ENCODE measurements at places on chromosomes 2 and 18. TPM values are rescaled to one million over a fixed set of nuclear protein-coding genes. Genes with fewer than 3 reads are reported as not detected.

DNA sequence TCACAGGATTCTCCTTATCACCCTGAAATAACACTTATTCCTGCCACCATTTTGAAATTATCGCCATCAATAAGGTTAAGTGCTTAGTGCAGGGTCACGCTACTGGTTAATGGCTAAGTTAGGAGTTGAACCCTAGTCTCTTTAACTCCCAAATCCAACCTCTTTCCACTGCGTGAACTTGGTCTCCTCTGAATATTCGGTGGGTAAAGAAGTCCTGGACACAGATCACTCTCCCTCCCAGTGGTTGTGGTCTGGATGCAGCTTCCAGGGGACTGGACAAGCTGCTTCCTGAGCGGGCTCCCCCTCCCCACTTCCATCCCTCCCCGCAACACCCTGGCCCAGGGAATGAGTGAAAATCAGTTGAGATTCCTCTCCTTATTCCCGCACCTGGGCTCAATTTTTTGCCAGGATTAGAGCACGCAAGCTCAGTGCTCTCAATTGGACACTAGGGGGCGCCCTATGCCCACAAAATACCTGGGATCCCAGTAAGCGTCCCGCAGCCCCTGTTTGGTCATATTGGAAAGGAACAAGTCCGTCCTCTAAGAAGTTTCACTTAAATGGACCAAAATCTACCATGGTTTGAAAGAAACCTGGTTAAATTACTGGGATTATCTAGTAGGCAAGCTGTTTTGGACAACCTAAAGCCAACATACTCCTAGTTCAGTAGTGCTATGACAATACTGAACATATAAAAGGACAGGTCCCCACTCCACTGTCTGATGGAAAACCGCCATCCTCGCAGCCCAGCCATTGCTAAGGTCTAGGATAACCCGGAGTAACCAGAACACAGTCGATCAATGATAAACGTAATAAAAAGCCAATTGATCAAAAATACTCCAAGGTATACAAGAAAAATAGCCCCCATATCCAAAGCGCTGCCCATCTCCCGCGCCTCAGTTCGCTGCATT lies 40.4 kb downstream of the DHRS9 start:
- DNase-seq = peak; percentile 71

The INPP1 gene
- 24.7 TPM for polyA plus RNA-seq

DNA sequence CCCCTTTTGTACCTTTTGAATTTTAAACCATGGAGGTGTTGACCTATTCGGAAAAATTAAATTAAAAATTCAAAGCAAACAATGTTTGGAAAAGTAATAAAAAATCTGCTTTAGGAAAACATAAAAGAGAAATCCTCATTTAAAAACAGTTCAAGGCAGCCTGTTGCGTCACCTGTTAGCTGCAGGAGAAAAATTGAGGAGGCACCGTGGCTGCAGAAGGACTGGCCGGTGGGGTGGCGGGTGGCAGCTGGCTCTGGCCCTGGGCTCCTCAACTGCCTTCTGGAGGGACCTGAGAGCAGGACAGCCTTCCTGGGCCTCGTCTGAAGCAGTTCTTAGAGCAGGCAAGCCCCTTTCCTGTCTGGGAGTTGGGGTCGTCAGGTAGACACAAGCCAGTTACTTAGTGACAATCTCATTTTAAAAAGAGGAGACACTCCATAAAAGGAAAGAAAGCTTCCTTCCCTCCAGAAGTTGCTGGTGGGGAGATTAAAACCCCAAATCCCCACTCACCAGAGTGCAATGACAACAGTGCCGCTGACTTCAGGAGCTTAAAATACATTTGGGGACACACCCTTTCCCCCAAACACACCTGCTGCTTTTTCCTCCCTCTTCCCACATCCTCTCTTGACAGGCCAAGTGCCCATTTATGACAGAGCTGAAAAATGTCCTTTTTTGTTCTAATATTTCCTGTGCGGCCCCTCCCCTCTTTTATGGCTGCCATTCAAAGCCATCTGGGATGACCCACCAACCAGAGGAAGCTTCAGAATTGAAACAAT lies 9.7 kb downstream of the ZBTB7C start:
- no peak for DNase-seq

DNA sequence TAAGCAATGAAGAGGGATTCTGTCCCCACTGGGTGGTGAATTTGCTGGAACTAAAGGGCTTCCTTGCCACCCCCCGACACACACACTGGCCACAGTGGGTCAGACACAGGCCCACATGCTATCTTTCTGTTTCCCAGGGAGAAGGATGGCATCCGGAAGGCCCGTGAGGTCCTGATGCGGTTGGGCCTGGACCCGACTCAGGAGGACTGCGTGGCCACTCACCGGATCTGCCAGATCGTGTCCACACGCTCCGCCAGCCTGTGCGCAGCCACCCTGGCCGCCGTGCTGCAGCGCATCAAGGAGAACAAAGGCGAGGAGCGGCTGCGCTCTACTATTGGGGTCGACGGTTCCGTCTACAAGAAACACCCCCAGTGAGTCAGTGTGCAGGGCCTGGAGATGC lies 44.6 kb downstream of the HK2 start:
- DNase-seq = no peak

DNA sequence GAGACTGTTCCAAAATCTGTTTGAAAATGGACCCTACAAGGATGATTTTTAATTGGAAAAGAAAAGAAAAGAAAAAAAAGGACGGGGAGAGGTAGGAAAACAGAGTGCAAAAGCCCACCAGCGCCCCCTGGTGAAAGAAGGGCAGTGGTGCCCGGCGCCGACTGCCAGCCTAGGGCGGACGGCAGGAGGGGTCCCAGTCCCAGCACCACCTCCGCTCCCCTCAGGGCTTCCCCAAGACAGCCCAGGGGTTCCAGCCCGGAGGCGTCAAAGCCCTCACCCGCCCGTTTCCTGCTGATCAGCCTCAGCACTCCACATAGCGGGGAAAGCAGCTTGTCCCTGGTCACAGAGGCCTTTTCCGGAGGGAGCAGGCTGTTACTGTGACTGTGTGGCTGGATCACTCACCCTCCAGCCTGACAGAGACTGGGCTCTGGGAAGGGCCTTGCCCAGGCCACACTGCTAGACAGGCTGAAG lies 213.9 kb downstream of the TFCP2L1 start:
- DNase-seq = peak; percentile 41

DNA sequence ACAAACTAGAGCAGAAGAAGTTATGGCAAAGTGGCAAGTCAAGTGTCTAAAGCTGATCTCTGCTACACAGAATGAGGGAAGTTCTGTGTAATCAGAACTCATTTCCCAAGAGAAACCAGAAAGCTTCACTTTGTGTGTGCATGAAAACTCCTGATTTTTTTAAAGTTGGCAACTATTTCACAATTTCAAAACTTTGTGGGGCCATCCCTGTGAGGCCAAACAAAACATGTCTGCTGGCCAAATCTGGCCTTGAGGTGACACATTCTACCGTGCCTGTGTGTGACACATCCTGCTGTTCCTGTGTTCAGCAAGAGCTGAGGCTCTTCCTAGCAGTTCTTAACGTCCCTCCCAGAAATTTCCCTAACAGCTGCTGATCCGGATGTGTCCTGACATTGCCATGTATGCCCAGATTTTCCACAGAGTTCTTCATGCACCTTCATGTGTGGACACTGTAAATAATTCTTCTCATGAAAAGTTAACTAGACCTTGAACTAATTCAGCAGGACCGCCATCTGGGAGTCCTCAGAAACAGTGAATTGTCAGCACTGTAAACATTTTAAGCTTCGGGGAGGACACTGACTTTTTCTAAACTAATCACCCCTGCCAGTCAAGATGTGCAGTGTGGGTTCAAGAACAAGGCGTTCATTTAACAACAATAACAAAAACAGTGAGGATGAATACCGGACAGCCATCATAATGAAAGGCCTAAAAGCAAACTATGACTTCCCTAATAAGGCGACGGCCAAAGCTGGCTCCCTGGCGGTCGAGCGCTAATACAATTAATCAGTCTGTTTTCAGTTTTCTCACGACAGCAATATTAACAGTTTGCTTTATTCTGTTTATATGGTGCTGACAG lies 99.0 kb downstream of the PLEKHM3 start:
- peak; percentile 26 for DNase-seq

The PRSS56 gene
- polyA plus RNA-seq = not detected

The LANCL1 gene
- 13.1 TPM for polyA plus RNA-seq

The G6PC2 gene
- not detected for polyA plus RNA-seq

GRCh38 chr2:150483532-150483931 lies 3.9 kb downstream of the RND3 start:
- no peak for DNase-seq

DNA sequence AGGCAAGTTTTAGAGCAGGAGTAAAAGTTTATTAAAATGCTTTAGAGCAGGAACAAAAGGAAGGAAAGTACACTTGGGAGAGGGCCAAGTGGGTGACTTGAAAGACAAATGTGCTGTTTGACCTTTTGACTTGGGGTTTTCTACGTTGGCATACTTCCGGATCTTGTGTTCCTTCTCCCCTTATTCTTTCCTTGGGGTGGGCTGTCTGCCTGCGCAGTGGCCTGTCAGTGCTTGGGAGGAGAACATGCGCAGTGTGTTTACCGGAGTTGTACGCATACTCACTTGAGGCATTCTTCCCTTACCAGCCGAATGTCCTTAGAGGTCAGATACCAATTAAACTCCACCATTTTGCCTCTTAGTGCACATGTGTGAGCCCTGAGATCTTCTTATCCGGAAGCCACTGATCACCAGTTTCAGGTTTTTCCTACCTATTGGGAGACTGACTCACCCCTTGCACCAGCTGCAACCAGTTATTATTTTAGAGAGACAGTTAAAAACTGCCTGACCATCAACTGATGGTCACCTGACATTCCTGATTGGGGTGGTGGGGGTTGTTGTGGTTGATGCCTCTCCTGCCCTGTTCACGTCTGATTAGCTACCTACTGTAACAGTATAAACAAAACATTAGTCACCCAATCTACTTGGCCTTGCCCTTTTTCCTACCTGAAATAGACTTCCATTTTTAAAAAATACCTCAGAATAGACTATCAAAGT lies 67.5 kb downstream of the NYAP2 start:
- DNase-seq = no peak

- no peak for DNase-seq
Measured at GRCh38 chr18:59029663-59030429, 109.8 kb upstream of the SEC11C start.

The COL4A4 gene
- polyA plus RNA-seq = 0.84 TPM

The LYPD1 gene
- polyA plus RNA-seq = 0.64 TPM

GRCh38 chr2:12432985-12433625 lies 283.6 kb upstream of the TRIB2 start:
- no peak for DNase-seq

DNA sequence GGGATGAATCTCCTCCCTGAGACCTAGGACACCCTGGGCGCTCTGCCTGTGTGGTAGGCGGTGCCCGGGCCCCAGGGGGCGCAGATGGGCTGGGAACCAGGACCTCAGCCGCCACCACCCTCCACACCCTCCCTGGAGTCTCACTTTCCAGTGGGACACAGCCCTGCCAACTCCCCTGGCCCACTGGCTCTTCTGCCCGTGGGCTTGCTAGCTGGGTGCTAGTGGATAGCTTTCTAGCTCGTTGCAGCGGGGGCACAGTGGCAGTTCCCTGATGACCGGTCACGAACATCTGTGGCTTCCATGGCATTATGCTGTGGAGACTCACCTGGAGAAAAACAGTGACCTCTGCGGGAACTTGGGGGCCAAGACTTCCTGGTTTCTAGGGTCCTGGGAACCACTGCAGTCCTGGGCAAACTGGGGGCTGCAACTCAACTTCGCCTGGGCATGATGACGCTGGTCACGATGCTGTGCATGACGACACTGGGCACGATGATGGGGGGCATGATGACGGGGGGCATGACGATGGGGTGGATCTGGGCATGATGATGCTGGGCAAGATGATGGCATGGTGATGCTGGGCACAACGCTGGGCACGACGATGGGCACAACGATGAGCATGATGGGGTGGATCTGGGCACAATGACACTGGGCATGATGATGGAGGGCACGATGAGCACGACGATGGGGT lies 31.0 kb upstream of the ALLC start:
- peak; percentile 6 for DNase-seq

The L3MBTL4 gene
- polyA plus RNA-seq = 0.95 TPM

The TMEM198 gene
- 3.0 TPM for polyA plus RNA-seq

- no peak for DNase-seq
Measured at GRCh38 chr2:163709270-163709669, 26.5 kb downstream of the FIGN start.

DNA sequence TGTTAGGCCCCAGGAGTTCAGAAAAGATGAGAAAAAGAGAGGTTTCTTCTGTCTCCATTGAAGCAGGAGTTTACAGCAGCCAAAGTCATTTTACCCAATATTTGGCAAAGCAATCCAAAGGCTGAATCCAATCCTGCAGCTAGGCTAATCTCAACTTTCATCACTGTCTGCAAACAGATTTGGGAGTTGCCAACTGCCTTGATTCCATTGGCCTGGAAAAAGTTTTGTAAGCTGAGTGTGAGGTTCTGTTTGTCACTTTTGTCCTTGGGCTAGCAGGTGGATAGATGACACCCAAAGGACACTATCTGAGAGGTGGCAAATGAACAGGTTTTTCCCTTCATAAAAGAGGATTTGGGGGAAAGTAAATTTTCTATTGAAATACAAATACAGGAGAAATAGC lies 56.6 kb upstream of the SETBP1 start:
- no peak for DNase-seq

DNA sequence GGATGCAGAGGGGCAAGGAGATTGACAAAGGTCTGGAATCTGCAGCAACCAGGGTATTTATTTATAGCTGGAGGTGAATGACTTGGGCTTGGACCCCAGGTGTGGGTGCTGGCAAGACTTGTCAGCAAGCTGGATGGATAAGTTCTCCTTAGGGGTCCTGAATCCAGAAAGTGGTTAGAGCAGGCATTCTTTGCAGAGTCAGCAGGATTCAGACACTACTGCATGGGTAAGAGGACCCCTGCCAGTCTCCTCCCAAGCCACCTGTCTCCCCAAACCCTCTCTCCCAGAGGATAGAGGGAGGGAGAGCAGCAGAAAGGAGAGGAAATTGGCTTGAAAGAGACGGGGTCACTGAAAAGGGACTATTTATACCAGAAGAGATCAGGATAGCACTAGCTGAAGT lies 89.5 kb downstream of the VAPA start:
- no peak for DNase-seq

- no peak for DNase-seq
Measured at GRCh38 chr2:149661844-149662243, 74.3 kb upstream of the MMADHC start.

The VAMP5 gene
- polyA plus RNA-seq = 79.6 TPM

- DNase-seq = no peak
Measured at GRCh38 chr2:101608408-101609310, 88.8 kb upstream of the MAP4K4 start.

The GALNT13 gene
- 0.01 TPM for polyA plus RNA-seq

The AOX1 gene
- polyA plus RNA-seq = 3.5 TPM

The DNAJC5G gene
- 0.19 TPM for polyA plus RNA-seq

GRCh38 chr2:151297882-151298281 lies 8.4 kb upstream of the NMI start:
- DNase-seq = no peak

DNA sequence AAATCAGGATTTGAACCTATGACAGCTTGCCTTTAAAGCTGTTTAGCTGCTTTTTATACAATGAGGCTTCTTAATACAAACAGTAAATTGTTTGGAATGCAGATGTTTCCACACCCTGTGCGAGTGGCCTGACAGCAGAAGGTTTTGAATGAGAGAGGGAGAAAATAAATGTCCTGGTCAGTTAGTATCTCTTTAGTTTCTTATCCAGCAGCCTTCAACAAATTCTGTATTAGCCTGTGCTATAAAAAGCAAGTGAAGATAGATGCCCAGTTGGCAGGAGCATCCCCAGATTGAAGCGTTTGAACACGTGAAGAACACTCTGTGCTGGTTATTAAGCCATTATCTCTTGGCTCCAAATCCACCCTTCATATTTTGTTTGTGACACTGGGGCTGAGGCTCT lies 70.6 kb downstream of the CERS6 start:
- DNase-seq = peak; percentile 61

Measured in heart right ventricle (tissue), 16 donors.